Right atrium auricular region (tissue), 2 donors: ENCODE measurements at places on chromosomes 5 and 9. TPM values are rescaled to one million over a fixed set of nuclear protein-coding genes. Genes with fewer than 3 reads are reported as not detected.
A peak's percentile ranks its signal among the peaks of the same experiment; 100 is the strongest.

GRCh38 chr5:147892696-147893296 is 13.5 kb downstream of the C5orf46 start:
- no peak for DNase-seq

GRCh38 chr5:163885117-163885516 is 379.7 kb downstream of the MAT2B start:
- DNase-seq, result no peak

DNA sequence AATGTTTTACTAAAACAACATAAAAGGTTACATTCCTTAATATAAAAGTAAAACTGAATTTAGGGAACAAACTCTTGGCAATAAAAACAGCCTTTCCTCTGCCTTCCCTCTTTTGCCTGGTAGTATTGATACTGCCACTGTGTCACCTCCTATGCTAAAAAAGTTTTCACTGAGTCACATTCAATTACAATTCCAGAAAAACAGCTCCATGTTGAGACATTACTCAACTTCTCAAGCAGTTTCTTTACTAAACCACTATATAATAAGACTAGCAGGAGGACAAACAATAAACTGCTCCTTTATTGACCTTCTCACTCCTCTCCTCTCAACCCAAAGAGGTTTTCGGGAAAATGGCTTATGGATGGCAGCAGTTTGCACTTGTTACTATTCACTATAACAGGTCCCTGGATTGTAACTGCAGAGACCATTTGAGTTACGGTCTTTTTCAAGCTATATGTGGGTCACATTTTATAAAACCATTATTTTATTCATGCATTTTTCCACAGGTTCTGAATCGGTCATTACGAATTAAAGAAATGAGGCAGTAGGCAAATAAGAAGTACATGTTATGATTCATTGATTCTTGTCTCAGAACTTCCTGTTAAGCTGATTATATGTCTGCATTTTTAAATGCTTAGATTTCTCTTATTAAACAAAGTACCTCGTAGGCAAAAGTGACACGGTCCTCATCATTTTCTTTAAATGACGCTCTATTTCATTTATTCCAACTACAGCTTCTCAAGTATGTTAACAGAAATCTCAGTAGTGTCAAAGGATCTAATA is 2.1 kb downstream of the ZDHHC21 start:
- no peak for DNase-seq

GRCh38 chr9:126502417-126503332 is 111.1 kb upstream of the LMX1B start:
- DNase-seq, result no peak

DNA sequence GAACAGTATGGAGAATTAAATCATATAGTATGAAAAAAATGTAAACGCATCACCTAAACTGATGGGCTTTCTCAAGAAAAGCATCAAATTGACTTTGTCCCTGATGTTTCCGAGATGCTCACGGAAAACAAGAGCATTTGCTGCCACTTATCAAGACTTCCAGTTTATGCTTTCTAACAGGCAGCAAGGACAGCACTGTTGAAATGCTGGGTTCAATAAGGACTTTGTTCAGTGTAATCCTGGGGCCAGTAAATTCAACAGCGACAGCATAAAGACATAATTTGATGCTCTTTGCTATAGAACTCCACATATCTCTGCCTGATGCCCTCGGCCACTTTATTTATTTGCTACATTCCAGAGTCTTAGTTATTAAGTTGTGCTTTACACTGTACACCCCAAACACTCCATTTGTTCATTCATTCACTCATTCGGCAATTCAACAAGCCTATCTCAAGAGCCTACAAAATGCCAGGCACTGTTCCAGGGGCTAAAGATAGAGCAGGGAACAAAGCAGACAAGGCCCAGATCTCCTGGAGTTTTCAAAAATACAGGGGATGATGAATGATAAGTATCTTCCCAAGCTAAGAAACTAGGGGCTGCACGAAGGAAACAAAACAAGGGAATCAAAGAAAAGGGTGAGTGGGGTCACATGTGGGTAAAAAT is 294.6 kb downstream of the ZNF608 start:
- no peak for DNase-seq

DNA sequence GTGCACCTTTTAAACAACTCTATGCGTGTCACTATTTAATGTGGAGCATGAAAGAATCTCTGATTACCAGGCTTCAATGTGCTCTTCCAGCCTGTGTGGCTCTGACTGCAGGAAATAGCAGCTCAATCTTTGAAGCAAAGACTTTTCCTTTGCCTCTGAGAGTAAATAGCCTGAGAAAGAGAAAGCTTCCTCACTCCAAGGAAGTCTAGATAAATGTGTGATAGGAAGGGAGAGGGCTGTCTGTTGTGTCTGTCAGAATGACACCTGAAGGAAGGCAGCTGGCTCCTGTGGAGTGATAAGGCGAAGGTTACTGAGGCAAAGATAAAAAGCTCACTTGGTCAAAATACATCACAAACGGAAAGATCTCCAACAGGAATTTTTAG is 205.3 kb upstream of the HAPLN1 start:
- DNase-seq, result no peak

- DNase-seq, result peak; percentile 71
Observed at GRCh38 chr5:149206524-149207141, 65.0 kb upstream of the AFAP1L1 start.

- DNase-seq, result no peak
Observed at GRCh38 chr5:123651234-123651633, 139.3 kb downstream of the CSNK1G3 start.

DNA sequence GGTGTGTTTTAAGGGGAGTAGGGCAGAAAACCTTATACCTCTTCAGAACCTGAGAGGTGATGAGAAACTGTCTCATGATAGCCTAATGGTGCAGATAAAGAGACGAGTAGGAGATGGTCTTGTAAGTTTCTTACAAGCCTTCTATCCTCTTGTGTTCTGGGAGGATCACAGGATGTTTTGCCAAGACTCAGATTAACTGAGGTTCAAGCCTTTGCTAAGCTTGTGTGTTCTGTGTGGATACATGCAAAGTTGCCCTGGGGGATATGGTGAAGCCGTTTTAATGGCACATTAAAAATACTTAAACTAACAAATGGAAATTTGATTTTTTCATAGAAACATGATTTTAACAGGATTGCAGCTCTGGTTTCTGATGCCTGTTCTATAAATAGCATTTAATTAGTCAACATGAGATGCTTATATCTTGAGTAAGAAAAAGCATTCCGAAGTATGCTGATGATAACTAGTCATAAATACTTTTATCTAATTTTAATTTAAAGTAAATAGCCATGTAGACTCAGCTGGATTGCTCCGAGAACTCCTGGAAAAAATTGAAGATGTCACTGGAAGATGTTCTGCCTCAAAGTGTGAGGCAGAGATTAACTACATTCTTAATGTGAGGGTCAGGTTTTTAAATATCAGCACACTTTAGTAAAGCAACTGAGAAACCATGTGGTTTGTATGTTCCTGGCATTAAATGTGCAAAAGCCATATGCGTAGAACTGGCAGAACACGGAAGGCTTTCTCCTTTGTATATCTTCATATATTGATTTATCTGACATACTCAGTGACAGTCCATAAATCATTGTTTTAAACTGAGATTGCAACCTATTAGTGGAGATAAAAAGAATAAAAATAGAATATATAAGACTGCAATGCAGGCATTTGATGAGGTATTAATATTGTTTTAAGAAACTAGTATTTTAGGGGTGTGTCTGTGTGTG is 53.7 kb downstream of the IPO11 start:
- DNase-seq, result no peak

- no peak for DNase-seq
Observed at GRCh38 chr9:108331596-108331995, 524.2 kb downstream of the ACTL7B start.

GRCh38 chr9:90815944-90816357 is 14.3 kb downstream of the SYK start:
- DNase-seq, result peak; percentile 13

- peak; percentile 92 for DNase-seq
Observed at GRCh38 chr5:132439521-132440089, 51.0 kb downstream of the IRF1 start.

- DNase-seq, result no peak
Observed at GRCh38 chr9:127491516-127491915, 40.2 kb downstream of the LRSAM1 start.

GRCh38 chr9:5502553-5502952 is 7.8 kb upstream of the PDCD1LG2 start:
- no peak for DNase-seq

- no peak for DNase-seq
Observed at GRCh38 chr9:136361047-136361753, 2.3 kb downstream of the DNLZ start.

GRCh38 chr9:17005056-17005823 is 129.6 kb upstream of the CNTLN start:
- DNase-seq, result peak; percentile 69

- no peak for DNase-seq
Observed at GRCh38 chr5:138752341-138752950, 779 bp upstream of the CTNNA1 start.

DNA sequence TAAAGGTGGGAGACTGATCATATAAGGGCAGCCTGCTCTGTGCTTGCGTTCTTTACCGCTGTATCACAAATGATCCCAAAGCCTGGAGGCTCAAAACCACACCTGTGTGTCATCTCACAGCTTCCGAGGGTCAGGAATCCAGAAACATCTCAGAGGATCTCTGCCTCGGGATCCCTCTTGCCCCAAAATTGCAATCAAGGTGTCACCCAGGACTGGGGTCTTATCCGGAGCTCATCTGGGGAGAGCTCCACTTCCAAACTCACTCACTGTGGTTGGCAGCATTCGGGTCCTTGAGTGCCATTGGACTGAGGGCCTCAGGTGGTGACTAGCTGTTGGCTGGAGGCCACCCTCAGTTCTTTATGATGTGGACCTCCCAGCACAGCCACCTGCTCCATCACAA is 26.7 kb upstream of the FCN2 start:
- DNase-seq, result no peak

GRCh38 chr9:88710449-88710848 is 175.5 kb downstream of the NXNL2 start:
- no peak for DNase-seq

- no peak for DNase-seq
Observed at GRCh38 chr5:52746539-52746938, 41.2 kb upstream of the ITGA1 start.

DNA sequence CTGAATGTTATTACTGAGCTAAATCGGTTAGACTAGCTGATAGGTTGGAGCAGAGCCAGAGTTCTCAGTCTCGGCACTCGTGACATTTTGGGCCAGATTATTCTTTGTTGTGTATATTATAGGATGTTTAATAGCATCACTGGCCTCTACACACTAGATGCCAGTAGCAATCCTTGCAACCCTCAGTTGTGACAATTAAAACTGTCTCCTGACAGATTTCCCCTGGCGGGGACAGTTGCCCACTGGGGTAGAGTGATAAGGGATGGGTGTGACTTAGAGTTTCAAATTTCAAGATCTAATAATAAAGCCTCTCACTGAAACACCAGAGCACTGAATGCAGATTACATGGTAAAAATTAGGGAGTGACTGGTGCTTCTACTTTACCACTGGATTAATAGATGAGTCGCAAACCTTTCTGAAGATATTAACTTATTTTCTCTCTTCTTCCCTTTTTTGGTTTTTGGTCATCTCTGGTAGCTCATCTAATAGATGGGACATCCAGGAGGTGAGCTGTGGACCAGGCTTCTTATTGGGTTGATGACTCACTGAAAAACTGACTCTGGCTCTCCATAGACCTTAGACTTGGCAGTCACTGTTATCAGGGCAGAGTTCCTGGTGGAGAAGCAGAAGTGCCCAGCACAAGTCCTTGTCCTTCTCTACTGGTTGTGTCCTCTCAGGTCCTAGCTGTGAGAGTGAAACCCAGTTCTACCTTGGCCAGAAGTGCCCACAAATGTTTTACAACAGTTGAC is 150.3 kb downstream of the UNC13B start:
- DNase-seq, result no peak

DNA sequence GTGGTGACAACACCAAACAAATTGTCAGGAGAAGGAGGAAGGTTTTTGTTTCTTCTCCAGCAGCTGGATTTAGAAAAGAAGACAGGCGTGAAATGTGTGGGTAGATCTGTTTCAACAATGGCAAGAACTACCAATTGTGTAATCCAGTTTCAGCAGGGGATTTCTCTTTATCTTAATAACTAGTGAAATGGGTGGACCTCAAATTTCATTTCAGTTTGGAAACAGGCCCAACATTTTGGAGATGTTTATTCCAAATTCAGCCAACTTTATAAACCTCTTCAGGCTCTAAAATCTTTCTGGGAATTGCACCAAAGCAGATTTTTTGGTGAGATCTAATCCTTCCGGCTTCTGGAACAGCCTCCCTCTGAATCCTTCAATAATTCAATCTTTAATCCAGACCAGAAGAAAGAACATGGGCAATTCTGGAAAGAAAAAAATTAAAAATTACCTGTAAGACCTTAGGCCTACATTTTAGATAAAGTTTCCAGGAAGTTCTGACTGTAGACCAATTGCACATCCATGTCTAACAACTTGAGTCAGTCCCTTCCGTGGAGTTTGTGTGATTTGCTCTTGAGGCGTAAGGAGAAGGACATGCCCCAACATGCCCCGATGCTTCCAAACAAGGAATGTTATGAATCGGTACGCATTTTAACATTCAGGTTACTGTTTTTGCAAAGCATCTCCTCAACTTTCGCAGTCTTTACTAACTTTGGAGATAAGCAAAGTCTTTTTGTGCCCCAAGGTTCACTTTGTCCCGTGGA is 423.6 kb downstream of the IRX1 start:
- DNase-seq, result no peak

DNA sequence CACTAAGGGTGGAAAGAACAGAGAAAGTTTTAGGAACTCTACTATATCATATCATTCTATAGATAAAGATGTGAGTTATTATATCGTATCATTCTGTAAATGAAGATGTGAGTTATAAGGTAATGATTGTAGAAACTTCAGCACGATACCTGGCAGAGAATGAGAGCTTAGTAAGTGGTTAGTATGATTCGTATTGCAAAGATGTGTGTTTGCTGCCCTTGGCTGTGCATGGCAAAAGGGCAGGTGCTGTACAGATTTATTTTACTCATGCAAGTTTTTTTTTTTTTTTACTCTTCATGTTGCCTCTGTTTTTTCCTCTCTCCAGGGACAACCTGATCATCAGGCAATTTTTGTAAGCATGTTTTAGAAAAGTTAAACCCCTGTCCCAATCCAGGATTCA is 83.3 kb downstream of the EGFLAM start:
- DNase-seq, result no peak

DNA sequence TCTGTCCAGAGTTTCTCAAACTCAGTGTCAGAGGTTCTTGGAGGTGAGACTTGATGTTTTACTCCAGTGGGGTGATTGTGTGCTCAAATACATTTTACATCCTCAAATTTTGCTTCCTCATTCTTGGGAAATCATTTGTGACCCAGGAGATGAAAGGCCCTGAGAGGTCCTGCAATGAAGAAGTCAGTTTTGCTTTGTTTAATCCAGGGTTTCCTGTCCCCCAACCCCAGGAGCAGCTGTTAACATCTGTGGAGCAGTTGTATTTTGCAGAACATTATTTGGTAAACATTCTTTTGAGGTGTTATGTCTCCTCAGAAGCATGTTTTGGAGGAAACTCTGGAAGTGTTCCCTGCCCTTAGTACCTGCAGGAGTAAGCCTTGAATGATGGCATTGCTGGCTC is 59.8 kb downstream of the DAB2IP start:
- no peak for DNase-seq

The FAT2 gene
- total RNA-seq, result not detected

The NUDT2 gene
- total RNA-seq, result 25.3 TPM

The ALDH1A1 gene
- 32.2 TPM for total RNA-seq

The SLC4A9 gene
- total RNA-seq, result not detected

The BTNL3 gene
- not detected for total RNA-seq

The GFI1B gene
- total RNA-seq, result 0.35 TPM

The ANXA6 gene
- 165 TPM for total RNA-seq

The MARVELD2 gene
- total RNA-seq, result 1.6 TPM

The OR1N2 gene
- total RNA-seq, result not detected

The CRHBP gene
- 0.37 TPM for total RNA-seq

The FBLL1 gene
- total RNA-seq, result 0.43 TPM

The ESM1 gene
- not detected for total RNA-seq

The DOCK2 gene
- 5.4 TPM for total RNA-seq

The OTP gene
- total RNA-seq, result not detected
